MG63 (cell line): ENCODE measurements at places on chromosomes 11 and 22. TPM values are rescaled to one million over a fixed set of nuclear protein-coding genes. Genes with fewer than 3 reads are reported as not detected.

FTH1 gene
- 301 and 415 TPM in 2 replicates for total RNA-seq

LARGE2 gene
- total RNA-seq = not detected in 2 replicates

ACR gene
- total RNA-seq = not detected in 2 replicates

KLHDC7B gene
- not detected in 2 replicates for total RNA-seq

SYVN1 gene
- 0.91 and 18.3 TPM in 2 replicates for total RNA-seq

SCN2B gene
- total RNA-seq = not detected in 2 replicates

KRTAP5-8 gene
- total RNA-seq = not detected in 2 replicates

KCNC1 gene
- not detected in 2 replicates for total RNA-seq

FOLR3 gene
- 1.1 and 4.5 TPM in 2 replicates for total RNA-seq

AQP11 gene
- not detected in 2 replicates for total RNA-seq

DNA sequence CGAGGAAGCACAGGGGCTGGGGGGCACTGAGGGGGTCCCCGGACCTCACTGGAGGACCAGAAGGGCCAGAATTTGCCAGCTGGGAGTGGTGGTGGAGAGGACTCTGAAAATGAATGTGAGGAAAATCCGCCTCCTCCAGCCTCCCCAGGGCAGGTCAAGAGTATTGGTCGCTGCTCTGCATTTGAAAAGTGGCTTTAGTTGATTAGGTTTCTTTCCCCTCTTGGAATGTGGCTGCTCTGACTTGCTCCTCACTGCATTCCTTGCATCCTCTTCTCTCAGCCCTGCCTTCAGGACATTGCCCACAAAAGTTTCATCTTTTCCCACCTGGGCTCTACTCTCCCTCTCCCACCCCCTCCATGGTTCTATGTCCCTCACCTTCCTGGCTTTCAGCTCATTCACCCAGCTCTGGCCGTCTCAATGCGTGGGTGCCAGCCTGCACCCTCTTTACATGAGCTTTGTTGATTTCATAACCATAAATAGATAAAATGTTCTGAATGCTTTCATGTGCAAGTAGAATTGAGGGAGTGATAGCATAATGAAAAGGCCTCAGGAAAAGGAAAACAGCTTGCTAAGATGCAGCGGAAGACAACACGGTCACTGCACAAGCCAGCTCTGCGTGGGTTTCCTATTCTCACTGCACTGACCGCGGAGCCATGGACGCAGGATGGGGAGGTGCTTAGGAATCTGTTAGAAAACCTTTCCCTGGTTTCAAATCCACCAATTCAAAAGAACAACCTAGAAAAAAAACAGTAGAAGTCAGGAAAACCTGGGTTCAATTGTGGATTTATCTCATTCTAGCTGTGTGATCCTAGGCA, 6.5 kb upstream of the NPAS4 start:
- DNase-seq = no peak

DNA sequence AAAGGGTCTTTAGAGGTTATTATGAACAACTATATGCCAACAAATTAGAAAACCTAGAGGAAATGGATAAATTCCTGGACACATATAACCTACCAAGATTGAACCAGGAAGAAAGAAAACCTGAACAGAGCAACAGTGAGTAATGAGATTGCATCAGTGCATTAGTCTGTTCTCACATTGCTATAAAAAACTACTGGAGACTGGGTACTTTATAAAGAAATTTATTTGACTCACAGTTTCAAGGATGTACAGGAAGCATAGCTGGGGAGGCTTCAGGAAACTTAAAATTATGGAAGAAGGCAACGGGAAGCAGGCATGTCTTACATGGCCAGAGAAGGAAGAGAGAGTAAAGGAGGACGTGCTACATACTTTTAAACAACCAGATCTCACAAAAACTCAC, 70.8 kb upstream of the GNAZ start:
- no peak for DNase-seq

- DNase-seq = no peak
These were observed 6.4 kb downstream of the OR52A5 start for GRCh38 chr11:5131584-5132335.

DNA sequence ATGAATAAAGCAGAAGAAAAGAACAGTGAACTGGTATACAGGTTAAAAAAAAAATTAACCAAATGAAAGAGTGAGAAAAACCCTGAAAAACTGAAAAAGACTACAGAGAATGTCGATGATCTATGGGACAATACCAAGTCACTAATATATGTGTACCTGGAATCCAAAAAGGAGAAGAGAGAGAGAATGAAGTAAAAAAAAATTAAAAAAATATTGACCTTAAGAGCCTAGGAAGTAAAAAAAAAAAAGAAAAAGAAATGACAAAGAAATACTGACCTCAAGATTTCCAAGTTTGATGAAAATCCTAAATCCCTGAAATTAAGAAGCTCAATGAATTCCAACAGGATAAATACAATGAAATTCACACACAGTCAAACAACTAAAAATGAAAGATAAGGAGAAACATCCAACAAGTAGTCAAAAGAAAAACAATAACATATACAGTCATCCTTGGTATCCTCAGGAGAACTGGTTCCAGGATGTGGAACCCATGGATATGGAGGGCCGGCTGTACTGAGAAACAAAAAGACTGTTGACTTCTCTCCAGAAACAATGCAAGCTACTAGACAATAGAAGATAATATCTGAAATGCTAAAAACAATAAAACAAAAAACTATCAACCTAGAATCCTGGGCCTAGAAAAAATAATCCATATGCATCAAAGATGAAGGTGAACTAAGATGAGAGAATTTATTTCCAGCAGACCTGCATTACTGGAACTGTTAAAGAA, 33.5 kb upstream of the SERPIND1 start:
- DNase-seq = no peak

- peak; percentile 50 for DNase-seq
These were observed 7.8 kb upstream of the PYGM start for GRCh38 chr11:64767344-64768299.

DNA sequence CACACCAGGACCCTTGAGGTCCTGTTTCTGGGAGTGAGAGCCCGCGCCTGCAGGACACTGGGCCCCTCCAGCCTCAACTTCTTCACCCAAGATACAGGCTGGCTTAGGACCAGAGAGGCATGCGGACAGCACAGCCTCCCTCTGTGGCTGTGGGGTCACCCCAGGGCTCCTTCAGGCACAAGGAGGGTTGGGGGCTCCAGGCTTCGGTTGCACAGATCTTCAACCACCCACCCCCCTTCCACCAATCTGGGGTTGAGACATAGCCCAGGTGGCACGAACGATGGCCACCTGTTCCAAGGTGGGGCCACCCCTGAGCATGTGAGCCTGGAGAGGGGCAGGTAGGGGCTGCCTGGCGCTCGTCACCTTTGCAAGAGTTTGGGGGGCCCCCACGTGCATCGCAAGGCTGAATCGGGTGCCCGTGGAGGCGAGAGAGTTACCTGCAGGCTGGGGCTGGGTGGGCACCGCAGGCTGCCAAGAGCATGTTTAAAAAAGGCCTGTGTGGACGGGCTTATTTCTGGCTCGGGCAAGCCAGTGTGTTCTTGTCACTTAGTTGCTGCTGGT, 1.2 kb downstream of the ZDHHC8 start:
- DNase-seq = no peak

GRCh38 chr11:65491614-65492386, 7.0 kb upstream of the MALAT1 start:
- DNase-seq = peak; percentile 92

DNA sequence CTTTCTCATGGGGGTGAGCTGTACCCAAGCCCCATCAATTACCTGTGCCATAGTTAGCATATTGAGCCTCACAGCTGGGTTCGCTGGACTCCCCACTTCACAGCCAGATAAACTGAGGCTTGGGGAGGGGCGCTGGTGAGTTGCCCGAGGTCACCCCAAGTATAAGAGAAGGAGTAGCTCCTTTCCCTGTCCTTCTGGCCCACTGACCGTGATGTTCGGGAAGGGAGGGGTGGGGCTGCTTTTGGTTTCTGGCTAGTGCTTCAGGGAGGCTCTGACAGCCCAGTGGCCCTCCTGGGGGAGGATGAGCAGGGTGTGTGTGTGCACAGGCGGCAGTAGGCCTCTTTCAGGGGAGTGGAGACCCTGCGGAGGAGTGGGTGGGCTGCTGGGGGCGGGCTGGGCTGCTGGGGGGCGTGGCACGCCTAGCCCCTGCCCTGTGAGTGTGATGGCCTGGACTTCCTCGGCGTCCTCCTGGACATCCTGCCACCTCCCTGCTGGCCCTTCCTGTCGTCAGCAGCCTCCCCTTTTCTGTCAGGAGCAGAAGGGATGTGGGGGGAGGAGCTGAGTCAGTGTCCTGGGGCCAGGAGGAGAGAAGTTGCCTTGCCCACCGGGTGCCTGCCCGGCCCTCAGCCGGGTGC, 50.3 kb downstream of the TRIOBP start:
- peak; percentile 82 for DNase-seq

DNA sequence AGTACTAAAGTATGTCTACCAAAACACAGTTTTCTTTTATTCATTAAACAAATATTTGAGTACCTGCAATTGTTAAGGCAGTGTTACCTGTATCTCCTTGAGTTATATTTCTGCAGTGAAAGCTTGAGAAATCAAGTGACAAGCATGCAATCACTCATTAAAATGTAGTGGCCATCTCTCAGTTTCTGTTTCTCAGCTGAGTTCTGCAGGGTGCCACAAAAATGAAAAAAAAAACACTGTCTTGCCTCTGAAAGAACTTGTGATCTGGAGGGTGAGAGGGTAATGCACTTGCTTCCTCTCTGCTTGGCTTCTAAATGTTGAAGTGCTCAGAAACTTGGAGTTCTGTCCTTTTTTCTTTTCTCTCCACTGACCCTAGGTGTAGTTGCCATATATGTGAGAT, 6.8 kb downstream of the QSER1 start:
- DNase-seq = no peak

- DNase-seq = no peak
These were observed 13.7 kb downstream of the ROBO3 start for GRCh38 chr11:124878759-124879492.

- peak; percentile 70 for DNase-seq
These were observed 569.9 kb upstream of the CADM1 start for GRCh38 chr11:116073854-116074837.

GRCh38 chr11:11743216-11743615, 98.6 kb upstream of the USP47 start:
- DNase-seq = no peak

GRCh38 chr22:40310081-40310767, 36.1 kb upstream of the ADSL start:
- DNase-seq = peak; percentile 79

- DNase-seq = no peak
These were observed 256.9 kb upstream of the LUZP2 start for GRCh38 chr11:24239930-24240329.
